Jurkat, Clone E6-1 (cell line): ENCODE measurements at places on chromosomes 7 and 10.

DNA sequence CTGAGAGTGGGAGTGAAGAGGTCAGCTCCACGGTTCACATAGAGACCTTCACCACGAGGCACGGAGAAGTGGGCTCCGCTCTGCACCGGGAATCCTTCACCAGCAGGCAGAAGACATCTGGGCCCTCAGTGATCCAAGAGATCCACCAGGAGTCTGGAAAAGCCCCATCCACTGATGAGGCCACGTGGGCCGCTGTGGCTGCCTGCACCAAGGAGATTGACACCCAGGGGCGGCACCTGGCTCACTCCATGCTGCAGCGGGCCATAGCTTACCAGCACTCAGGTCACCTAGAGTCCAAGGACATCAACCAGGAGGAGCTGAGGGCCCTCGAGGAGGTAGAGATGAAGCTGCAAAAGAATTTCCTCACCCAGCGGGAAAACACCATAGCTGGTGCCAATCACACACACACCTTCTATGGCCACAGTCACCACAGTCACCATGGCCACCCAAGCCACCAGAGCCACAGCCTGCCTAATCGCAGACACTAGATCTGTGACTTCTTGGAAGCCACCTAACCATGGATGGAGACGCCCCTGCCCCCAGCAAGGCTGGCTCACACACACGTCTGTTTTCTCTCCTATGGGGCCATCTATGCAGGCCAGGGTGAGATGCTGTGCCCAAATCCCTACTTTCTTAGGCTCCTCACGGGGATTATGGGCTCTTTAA is 694 bp downstream of the C10orf62 start:
- DNase-seq = no peak

GRCh38 chr7:139845443-139845805 is 16.4 kb downstream of the TBXAS1 start:
- DNase-seq = no peak

DNA sequence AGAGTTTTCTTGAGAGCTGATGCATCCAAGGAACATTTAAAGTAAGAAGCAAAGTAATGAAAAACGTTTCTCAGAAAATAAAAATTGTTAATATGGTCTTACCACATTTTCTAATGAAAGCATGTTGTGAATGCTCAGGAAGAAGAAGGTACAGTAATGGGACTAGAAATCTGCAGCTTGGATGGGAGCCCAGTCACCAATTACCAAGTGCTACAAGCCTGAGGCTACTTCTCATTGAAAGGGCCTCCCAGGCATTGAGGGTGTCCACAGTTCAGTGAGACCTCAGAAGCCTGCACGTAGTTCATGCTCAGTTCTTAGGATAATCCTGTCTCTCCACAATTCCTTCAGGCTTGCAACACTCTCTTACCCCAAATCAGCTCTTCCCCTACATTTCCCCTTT is 17.6 kb downstream of the PTN start:
- DNase-seq = no peak

DNA sequence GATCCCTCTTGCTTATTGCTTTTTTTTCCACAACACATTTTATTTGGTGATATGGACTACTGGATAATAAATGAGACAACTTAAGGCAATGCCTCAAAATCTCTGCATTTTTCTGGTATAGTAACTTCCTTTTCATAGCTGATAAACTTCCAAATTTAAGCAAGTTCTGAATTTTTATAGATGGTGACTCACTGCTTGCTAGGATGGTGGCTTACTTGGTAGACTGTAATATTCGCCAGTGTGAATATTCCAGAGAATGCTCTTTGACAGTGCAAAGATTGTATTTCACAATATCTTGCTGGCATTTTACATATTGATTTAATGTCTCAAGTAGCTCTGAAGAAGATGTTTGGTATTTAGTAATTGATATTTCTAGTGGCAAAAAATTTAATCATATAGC is 472.4 kb downstream of the TFEC start:
- DNase-seq = no peak

DNA sequence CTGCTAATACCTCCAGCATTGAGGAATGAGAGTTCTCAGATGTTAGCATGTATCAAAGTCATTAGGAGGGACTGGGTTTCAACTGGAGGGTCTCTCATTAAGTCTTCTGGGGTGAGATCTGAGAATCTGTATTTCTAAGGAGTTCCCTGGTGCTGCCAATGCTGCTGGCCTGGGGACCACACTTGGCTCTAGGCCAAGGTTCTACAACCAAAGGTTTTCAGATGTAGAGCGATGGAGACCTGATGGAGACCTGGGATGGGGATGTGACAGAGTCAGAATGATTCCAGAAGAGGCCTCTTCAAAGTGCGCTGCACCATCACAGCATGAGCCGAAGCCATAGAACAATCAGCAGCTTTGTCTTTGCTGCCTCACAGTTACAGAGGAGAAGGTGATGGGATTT is 27.2 kb downstream of the ST8SIA6 start:
- no peak for DNase-seq

DNA sequence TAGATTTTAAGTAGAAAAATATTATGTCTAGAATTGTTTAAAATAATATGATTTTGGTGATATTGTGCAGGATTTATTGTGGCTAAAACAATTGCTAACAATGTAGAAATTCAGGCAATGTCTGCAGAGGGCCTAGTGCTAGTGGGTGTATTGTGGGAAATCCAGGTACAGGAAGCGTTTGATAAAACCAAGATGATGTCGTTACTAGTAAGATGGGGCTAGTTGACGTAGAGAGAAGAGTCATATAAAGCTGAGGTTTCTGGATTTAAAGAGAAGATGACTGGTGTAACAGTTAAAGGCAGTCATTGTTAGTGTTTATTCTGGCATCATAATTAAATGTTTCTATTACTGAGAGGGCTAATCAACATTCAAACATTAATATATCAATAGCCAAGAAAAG is 43.5 kb downstream of the ADK start:
- DNase-seq = no peak

GRCh38 chr7:73977619-73978618 is 50.1 kb upstream of the ELN start:
- DNase-seq = no peak

GRCh38 chr10:111705021-111705420 is 478.5 kb downstream of the GPAM start:
- no peak for DNase-seq

DNA sequence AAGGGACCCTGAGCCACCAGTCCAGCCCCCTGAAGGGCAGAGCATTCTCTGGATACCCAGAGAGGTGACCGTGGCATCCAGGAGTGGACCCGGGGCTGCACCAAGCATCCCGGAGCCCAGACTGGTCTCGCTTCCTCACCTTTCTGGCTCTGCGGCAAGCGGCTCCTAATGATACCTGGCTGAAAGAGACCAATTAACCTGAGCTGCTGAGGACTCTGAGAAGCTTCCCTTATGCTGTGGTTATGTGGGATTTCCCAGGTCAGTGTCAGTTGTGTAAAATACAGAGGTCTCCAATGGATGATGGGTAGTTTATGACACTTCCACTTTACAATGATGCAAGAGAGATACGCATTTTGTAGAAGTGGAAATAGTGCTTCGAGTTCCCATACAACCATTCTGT is 51.5 kb downstream of the PFKFB3 start:
- DNase-seq = no peak

- no peak for DNase-seq
Measured at GRCh38 chr7:106059556-106059955, 52.6 kb downstream of the SYPL1 start.

DNA sequence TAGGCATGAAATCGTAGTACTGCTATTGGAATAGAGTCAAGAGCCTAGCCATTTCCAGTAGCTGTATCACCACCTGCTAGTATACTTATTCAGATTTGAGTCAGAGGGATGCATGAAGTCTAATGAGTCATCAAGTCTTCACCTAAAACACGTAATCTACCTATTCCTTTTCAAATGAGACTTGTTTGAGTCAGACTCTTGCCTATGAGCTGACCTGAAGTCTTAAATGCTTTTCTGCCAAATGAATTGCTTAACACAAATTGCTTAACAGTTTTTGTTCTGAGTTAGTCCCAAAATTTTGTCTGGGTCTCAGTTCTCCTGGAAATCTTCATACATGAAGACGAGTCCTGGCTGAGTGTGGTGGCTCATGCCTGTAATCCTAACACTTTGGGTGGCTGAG is 165.2 kb downstream of the GNAT3 start:
- DNase-seq = no peak

- DNase-seq = no peak
Measured at GRCh38 chr7:34042406-34042805, 137.1 kb downstream of the BMPER start.

- no peak for DNase-seq
Measured at GRCh38 chr10:11282156-11282555, 264.5 kb downstream of the CELF2 start.

GRCh38 chr7:837001-837400 is 4.7 kb downstream of the SUN1 start:
- no peak for DNase-seq

GRCh38 chr10:70295926-70296325 is 12.1 kb upstream of the NPFFR1 start:
- DNase-seq = no peak

- no peak for DNase-seq
Measured at GRCh38 chr10:121595806-121596688, 2.2 kb downstream of the FGFR2 start.

DNA sequence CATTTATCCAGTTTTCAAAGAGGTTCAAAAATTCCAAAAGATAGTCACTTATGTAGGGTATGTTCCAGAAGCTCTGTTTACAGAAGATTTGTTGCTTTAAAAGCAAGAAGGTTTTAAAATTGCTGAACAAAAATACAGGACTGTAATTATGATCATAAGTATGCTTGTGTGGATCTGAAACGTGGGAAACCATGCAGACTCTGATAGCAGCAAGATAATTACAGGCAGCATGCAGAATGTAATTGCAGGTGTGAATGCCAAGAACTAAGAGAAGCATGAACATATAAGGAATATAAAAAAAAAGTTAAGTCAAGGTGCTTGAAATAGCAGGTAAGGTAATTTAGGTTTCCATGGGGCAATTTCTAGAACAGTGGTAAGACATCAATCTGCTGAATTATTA is 405.7 kb downstream of the ARL4A start:
- no peak for DNase-seq

GRCh38 chr10:70906953-70907636 is 18.7 kb upstream of the PCBD1 start:
- DNase-seq = no peak

GRCh38 chr10:29802171-29802570 is 167.4 kb upstream of the SVIL start:
- no peak for DNase-seq

DNA sequence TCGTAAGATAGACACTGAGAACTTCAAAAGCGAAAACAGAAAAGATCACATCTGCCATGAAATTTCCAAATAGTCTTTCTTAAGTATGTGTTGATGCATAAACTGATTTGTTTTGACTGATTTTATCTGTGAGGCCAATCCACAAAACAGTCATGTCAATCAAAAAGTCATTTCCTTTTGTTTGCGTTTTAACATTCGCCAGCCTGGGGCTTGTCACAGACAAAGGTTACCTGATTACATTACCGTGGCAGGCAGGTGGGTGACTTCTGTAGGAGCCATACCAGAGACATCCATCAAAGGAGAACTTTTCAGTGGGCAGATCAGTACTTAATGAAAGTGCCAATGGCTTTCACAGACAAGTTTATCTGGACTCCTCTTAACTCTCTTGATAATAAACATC is 45.5 kb upstream of the BET1 start:
- no peak for DNase-seq

- no peak for DNase-seq
Measured at GRCh38 chr7:40965774-40966173, 737.1 kb downstream of the INHBA start.

DNA sequence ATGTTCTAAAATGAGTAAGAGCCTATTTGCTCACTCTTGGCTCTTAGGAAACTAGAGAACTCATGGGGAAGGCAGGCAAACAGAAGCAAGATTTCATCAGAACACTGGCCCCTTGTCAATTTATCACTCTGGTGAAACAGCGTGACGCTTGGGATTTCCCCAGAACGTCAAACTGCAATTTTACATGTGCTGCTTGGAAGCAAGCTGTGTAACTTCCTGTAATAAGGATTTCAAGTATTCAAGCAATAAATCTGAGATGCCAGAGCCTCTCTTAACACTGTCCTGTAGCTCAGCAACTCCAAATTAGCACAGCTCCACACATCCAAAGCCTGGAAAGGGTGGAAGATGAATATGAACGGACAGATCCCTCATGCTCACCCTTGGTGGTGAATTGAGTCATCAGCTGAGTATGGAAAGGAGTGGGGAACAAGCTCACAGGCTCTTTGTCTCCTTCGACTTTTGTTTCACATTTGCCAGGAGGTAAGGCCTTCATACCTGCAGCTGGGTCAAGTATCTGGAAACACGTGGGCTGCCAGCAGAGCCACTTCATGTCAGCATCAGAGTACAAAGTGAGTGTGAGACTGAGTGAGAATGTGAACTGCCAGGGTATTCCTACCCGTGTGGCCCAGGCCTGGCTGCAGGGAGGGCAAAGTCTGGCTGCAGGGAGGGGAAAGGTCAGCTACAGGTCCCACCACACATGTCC is 140.4 kb upstream of the NAMPT start:
- DNase-seq = no peak

DNA sequence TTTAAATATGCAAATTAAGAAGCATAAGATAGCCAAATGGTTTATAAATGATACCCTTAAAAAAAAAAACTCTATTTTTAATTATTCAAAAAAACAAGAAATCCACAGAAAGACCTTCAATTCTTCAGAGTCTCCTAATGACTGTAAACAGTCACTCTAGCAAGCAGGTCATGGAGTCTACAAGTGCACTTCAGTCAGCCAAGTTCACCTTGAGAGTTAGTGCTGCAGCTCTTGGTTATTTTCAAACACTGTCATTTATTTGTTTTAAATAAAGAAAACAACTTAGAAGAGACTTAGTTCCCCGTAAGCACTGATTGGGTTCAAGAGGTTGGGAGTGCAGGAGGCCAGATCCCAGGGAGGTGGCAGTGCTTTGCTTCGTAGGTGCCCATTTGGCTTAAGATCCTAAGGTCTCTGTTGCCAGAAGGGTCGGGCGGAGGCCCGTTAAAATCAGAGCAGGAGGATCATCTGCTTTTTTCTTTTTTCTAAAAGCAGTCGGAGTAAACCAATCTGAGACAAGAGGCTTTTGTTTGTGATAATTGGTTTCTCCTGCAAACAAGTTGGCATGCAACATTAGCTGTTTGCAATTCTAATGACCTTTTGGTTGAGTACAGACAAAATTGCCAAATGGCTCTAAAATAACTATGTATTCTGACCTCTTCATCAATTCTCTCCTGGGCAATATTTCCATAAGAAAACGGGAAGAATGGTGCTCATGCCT is 86.4 kb upstream of the ELMO1 start:
- no peak for DNase-seq

GRCh38 chr7:74412056-74412455 is 41.6 kb upstream of the GTF2IRD1 start:
- DNase-seq = no peak

GRCh38 chr7:151245360-151246101 is 3.0 kb downstream of the SMARCD3 start:
- DNase-seq = no peak

DNA sequence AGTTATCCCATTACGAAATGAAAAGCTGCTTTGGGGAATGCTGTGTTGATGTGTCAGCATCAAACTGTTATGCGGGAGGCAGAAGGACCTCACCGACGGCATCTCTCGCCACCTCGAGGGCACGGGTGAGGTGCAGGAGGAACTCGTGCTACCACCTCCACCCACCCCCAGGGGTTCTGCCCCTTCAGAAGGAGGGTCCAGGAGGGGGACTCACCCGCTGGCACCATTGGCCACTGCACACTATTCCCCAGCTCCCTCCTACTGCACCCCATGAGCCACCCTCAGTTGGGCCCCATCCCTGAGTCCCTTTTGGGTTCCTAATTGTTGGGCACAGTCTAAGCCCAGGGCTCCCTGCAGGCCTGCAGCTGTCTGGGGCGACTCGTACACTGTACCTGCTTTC is 236.6 kb downstream of the PTPRN2 start:
- DNase-seq = no peak

- DNase-seq = no peak
Measured at GRCh38 chr7:23299770-23300300, 696 bp downstream of the MALSU1 start.
